Activated CD4-positive, alpha-beta memory T cell treated with anti-CD3 and anti-CD28 coated beads for 36 hours (primary cell): ENCODE measurements at places on chromosomes 7 and 10.
A peak's percentile ranks its signal among the peaks of the same experiment; 100 is the strongest.

DNA sequence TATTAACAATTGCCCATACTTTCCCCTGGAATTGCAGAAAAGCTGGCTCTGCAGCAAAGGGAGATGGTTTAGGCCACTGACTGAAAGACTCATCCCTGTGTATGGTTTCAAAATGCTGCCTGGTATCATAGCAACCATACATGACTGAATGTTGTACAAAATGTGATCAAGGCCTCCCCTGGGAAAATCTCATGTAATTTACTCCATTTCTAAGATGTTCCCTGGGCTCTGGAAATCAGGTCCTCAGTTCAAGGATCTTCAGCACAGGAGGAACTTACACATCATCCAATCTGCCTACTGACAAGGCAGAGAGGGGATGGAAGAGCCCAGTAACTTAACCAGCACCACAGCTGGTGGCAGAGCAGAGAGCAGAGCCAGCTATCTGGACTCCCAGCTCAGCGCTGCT lies 111.8 kb downstream of the JAZF1 start:
- no peak for DNase-seq

GRCh38 chr7:134200970-134201369 lies 73.8 kb downstream of the LRGUK start:
- no peak for DNase-seq

GRCh38 chr10:35079763-35080162 lies 10.4 kb downstream of the CUL2 start:
- DNase-seq, result no peak

DNA sequence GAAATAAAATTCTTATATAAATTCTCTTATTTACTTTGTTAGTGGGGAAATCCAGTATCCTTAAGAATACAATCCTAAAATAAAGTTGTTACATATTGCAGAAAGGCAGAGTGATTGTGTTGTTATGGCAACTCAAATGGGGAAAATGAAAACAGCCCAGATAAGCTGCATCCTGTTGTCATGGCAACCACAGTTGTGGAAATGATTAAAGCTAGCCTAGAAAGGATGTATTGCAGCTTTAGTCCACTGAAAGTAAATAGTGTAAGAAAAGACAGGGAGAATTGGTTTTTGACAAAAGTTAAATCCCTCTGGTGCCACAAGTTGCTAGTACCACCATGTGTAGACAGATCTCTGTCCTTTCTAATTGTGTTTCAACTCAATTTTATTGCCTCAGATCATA lies 43.2 kb downstream of the BTRC start:
- peak; percentile 30 for DNase-seq

DNA sequence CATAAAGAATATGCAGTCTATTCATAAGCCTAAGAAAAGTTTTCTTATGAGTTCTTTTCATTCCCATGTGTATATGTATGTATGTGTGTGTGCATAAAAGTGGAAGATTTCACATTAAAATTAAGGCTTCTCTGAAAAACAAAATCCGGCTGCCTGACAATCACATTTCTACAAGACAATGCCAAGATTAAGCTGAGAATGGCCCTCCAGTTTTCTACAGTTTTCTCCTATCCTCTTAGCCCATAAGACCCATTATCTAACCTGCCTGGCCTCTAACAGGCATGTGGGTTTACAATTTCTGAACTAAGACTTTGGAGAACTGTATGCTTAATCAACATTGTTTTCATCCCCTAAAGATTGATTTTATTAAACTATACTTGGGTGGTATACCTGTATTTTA lies 446.0 kb upstream of the SEMA3A start:
- DNase-seq, result no peak

DNA sequence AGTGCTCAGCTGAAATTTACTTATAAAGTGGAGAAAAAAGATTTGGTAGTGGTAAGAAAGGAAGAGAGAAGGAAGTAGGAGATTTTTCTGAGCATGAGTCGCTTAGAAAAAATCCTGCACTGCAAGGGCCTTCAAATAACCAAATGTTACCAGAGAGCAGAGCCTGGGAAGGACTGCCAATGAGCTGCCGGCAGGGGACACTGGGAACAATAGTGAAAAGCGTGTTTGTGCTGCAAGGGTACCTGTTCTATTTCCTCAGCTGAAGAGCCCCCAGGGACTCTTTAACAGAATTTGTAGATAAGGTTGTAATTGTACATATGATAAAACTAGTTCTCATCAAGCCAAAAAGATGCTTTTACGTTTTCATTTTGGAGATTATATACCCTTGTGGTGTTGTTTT lies 696.3 kb upstream of the C7orf33 start:
- DNase-seq, result no peak

GRCh38 chr7:152674860-152675758 lies 832 bp downstream of the XRCC2 start:
- DNase-seq, result peak; percentile 22

GRCh38 chr7:131602994-131603372 lies 46.6 kb upstream of the PODXL start:
- DNase-seq, result no peak

DNA sequence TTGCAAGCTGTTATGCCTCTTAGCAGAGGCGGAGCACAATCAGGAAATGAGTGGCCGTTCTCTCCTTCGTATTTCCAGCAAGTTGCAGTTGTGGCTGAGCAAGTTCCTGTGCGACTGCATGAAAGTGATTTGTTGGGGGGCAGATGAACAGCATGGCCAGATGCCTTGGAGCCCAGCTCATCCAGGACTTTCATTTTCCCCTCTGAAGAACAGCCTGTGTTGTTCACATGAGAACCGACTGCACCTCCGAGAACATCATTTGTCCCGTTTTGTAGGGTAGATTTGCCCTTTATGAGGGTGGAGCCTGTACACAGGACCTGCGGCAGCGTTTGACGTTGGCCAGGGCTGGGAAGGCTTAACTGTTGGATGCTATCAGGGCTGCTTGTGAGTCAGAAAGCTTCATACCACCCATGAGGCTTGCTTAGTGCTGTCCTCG lies 4.4 kb downstream of the BAG3 start:
- DNase-seq, result peak; percentile 83

- DNase-seq, result no peak
Observed at GRCh38 chr10:98456043-98456570, 9.4 kb upstream of the HPS1 start.

DNA sequence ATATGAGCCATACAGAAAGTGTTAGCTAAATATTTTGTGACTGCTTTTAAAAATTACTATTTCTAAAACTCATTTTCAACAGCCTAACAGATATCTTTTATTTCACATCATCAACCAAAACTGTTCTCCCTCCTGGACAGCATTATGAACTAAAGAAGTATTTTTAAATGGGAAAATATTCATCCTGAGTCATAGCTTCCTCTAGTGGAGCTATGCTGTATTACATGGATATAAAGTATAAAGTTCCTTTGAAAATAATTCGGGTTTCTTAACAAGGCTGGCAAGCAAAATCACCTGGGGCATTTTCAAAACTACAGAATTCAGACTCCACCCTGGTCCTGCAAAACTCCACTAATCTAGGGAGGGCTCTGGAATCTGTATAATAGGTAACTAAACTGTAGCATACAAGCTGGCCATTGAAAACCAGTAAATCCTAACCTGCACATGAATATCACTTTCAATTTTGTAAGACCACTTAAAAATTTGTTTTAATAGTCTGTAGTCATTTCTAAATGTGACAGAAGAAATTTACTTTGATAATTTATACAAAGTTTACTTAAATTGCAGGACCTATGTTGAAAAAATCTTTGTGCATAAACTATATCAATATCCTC lies 53.5 kb downstream of the SCIN start:
- no peak for DNase-seq

DNA sequence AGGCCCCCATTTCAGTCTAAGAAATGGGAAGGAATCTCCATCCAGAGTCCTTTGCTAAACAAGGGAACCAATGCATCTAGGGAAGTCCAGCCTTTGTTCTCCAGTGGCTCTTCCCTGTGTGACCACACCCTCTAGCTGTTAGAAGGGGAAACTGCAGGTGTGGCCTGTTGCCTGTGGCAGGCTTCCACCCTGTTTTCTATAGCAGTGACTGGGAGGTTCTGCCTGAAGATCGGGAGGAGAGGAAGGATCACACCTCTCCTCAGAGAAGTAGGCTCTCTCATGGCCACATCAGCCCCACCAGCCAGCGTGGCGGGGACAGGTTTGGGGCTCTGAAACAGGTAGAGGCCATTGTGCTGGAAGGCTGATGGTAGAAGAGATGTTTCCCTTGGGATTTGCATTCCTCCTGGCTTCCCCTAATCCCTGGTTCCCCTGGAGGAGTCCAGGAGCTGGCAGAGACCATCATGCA lies 47.7 kb upstream of the TRIM8 start:
- DNase-seq, result peak; percentile 41
